ENCODE measurements at places on chromosomes 2 and 18.

DNA sequence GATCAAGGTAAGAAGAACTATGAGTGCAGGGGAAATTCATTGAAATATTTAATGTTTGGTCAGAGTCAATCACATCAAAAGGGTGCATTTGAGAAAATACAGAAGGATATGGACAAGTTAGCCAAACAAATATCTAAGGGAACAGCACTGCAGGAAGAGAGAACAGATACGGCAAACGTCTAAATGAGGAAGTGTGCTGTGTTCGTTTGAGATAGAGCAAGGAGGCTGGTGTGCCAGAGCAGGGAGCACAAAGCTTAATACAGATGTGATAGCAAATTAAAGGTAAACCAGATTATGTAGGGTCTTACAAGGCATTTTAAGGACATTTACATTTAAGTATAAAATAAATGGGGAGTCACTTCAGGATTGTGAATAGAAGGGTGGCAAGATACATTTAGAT, 241.3 kb upstream of the ZNF804A start:
- DNase-seq, result no peak

DNA sequence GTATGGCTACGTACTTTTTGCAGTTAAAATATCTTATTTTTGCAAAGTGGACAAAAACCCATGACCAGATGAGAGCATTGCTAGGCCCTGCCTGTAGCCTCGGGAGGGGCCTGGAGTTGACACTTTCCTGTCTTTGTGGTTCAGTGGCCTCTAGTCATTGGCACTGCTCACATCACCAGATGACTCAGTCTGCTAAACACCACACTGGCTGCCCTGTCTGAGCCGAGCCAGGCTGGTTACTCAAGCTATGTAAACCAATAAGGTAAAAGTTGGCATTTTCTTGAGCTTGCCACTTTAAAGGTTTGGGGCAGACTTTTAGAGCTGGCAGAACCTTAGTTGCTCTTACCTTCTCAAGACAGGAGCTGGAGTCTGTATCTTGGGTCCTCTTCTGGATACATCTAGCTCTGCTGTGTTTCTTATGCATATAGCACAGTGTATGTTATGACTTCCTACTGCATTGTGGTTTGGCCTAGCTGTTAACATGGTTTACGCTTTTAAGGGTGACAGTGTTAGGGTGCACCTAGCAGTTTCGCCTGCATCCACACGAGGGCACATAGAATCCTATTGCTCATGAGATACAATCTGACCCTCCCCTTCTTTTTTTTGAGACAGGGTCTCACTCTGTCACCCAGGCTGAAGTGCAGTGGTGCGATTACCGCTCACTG, 76.4 kb downstream of the AP1S3 start:
- no peak for DNase-seq

DNA sequence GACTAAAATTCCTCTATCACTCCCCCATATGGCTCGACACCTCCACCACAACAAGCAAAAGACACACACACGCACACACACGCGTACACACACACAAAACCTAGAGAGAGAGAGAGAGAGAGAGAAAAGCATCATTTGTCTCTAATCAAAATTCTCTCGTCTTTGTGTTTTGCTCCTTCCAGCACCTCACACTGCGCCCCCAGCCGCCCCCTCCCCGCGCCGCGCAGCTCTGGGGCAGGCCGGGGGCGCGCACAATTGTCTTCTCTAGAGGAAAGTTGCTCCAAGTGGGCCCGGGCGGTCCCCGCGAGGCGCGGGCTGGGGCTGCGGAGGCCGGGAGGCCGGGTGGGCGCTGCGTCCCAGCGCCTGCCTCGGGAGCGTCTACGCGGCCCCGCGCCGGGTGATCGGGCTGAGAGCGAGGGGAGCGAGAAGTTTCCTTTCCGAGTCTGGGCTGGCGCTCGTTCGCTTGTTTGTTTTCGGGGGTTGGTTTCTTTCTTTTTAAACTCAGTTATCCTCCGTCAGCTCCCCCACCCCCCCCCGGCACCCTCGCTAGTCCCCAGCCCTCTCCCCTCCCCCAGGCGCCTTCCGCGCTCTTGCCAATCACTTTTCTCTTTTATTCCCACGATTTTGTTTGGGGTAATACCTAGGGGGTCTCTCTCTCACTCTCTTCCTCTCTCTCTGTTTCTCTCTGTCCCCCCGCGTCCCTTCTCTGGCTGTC, 4.1 kb downstream of the ZEB2 start:
- no peak for DNase-seq

DNA sequence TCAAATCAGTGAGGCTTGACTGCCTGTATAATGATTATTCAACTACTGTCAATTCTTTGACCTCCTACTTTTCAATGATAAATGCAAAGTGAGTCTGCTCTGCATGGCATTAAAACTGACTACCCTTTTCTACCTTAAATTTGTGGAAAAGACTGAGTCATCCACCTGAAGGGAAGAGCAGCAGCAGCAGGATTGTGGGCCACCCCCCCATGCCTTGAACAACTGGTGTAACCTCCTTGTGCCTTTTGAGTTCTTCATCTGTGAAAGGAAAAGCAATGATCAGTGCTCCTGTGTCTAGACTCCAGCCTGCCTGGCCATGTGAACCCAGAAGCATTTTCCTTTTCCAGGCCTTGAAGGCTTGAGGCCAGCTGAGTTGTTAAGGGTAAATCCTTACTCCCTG, 102.9 kb downstream of the OSR1 start:
- no peak for DNase-seq

- DNase-seq, result no peak
These were observed 45.8 kb upstream of the NFU1 start for GRCh38 chr2:69483024-69483423.

DNA sequence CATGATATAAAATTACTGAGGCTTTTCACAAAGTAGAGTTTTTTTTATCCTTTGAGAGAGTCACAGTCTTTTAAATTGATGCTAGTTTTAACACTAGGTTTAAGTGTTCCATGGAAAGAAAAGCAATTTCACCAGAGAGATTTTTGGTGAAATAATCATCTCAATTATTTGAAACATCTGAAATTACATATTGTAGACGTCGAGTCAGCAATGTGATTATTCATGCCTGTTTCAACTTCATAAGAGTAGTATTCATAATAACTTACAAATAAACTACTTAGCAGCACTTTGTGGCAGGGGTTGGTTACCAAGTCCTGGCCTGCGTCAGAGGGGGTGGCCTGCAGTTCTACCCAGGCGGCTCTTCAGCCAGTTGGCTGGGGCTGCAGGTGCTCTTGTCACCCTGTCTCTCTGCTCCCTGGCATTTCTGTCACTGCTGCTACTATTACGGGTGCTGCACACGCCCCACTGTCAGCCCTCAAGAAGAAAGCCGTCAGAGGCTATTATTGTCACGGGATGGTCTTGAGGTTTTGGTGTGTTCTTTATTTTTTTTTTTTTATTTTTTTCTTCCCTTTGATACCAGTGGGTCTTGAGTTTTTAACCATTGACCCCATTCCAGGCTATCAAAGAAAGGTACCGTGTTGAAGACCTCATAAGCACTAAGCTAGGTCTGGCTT, 50.4 kb downstream of the MALT1 start:
- DNase-seq, result no peak

GRCh38 chr2:176525086-176525485, 255.8 kb downstream of the MTX2 start:
- DNase-seq, result no peak

GRCh38 chr2:100271210-100271609, 51.1 kb downstream of the LONRF2 start:
- no peak for DNase-seq

- DNase-seq, result no peak
These were observed 114.2 kb downstream of the SRBD1 start for GRCh38 chr2:45496869-45497268.

DNA sequence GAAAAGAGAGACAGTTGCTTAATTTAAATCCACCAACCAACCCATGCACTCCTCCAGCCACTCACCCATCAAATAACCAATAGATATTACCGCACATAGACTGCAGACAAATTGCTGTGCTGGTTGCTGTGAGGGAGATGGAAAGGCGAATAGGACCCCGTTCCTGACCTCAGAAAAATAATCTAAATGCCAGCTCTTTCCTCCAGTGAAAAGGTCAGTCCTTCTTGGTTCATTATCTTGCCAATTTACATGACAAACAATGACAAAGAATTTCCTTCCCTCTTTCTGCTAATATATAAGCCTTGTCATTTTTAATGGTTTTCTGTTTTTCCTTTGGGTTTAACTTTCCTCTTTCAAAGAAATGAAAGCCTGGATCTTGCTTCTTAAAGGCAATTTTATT, 61.6 kb downstream of the MEP1B start:
- DNase-seq, result no peak

DNA sequence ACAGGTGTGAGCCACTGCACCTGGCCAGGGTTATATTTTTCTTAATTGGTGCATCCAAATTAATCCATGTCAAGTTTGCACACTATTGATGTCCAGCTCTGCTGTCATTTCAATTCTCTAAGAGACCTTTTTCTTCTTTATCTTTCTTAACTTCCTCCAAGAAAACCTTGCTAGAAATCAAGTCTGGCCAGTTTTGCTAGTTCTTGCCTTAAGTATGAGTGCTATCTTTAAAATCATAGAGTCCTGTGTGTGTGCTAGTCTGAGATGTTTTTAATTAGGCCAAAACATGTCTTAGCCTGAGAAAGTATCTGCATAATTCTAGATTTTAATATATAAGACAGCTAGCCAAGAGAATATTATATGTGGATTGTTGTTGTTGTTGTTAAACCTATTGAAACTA, 56.2 kb upstream of the SLC39A10 start:
- no peak for DNase-seq

DNA sequence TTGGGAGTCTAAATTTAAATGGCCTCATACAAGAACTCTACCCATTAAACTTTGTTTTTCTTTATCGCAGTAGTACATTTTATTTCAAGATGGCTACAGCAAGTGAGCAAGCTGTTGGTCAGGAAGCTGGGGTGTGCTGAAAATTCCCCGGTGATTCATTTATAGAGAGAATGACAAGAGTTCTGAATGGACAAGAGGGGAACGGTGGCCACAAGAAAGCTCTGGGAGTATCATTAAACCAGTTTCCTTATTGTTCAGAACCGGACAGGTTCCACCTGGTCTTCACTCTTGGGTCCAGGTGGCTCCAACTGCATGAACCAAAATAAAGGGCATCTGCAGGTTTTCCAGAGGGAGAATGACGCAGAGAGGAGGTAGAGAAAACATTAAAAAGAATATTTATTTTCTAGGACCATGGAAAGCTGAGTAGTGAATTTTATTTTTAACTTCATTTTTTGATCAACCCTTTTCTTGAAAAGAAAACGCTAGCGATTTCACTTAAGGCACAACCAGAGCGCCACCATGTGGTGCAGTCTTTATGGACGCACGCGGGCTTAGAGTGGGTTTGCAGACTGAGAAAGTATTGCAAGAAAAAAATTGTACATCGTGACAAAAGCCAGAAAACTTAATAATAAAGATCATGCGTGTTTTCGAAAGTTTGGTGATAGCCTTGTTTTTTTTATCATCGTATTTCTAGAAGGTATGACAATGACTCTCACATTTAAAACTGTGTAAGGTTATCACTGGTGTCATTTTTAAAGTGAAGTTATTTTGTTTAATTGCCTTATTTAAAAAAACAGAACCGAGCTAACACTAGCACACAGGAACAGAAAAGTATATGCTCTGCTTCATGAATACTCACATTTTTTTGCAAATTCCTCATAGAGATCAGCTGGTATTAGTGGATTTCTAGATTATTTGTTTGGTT, 97.9 kb upstream of the NOL4 start:
- no peak for DNase-seq

DNA sequence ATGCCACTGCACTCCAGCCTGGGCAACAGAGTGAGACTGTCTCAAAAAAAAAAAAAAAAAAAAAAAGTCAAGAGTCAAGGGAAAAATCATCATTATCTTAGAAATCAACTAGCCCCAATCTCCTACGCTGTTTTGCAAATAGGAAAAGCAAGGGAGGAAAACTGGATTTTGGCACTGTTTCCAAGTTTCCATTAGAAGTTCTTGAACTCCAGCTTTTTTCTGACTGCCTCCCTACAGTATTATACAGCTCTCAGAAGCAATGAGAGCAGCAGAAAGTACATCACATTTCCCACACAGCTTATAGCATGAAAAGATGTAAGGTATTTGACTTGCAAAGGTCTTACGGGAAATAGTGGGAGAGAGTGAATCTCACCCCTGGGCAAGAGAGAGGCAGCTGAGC, 127.8 kb downstream of the OSR1 start:
- DNase-seq, result no peak

DNA sequence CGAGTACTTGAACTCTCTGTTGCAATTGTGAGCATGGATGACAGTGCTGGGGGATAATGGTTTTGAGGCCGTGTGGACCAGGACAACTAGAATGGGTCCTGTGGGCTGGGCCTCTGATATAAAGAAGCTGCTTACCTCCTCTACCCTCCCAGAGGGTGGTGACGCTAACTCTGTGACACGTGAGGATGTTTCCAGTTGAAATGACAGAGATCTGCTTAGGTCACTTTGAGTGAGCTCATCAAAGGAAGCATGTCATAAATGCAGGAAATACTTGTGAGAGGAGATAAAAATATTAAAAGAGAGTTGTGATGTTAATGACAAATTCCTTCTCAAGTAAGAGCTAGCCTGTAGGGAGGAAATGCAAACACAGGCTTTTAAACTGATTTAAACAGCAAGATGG, 16.4 kb downstream of the RMC1 start:
- no peak for DNase-seq

DNA sequence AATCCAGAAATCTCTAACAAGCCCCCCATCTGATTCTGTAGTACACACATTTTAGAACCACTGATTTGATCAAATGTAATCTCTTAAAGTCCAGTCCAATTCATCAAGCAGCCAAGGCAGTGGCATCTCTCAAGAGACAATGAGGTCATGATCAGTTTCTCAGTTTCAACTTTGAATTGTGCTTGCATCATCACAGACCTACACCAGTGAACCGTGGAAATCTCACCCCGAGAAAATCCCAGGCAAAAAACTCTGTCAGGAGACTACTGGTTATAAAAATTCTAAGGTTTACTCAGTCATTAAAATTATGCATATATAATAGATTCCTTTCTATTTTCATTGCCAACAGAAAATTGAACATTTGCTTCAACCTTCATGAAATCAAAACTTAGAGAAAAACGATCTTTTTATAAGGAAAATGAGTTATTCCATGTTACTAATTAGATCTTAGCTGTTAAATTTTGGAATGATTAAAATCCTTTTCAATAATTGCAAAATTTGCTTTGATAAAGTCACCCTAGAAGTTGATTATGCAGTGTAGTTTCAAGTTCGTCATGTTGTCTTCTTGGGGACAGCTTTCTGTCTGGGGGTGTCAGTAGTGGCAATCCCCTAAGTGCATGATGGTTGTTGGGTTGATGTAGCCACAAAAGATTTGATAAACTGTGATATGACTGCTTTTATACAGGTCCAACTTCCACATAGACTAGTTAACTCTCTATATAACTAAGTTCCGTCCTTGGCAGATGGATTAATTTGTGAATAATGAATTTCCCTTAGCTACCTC, 235.0 kb downstream of the CAMKMT start:
- DNase-seq, result no peak

DNA sequence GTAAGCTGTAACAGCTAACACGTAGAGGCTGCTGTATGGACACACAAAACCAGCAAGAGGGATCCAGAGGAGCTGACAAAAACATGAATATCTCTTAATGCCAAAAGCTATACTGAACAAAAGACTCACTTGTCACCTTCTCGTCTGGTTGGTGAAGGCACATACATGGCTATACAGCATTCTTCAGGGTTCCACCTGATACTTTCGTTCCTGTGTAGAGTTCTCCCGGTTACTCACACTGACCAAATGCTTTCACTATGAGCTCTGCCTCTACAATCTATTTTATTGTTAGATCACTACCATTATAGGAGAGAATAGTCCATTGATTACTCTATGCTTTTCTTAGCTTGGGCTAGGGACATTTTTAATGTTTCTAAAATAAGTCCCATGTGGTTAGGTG, 193.1 kb downstream of the HNMT start:
- no peak for DNase-seq

Data from activated CD8-positive, alpha-beta memory T cell treated with anti-CD3 and anti-CD28 coated beads for 1 hour (primary cell).